ENCODE measurements at places on chromosomes 1 and 21. TPM values are rescaled to one million over a fixed set of nuclear protein-coding genes. Genes with fewer than 3 reads are reported as not detected.

Gene WLS
- total RNA-seq: 47.3 TPM

Gene S100B
- total RNA-seq: not detected

Gene CELF3
- total RNA-seq: not detected

Gene FAM3B
- total RNA-seq: not detected

Gene CLEC20A
- total RNA-seq: not detected

Gene DNTTIP2
- 26.7 TPM for total RNA-seq

Gene CAMK2N1
- total RNA-seq: 7.2 TPM

Gene SPRR5
- total RNA-seq: not detected

Gene MYOG
- total RNA-seq: not detected

Gene RHEX
- not detected for total RNA-seq

Gene LMX1A
- not detected for total RNA-seq

Gene C1QA
- total RNA-seq: not detected

Gene CBR1
- 314 TPM for total RNA-seq

Gene EGLN1
- 43.5 TPM for total RNA-seq

Gene NPPB
- 20.0 TPM for total RNA-seq

Gene PRAMEF20
- total RNA-seq: not detected

Gene CD48
- 0.05 TPM for total RNA-seq

Gene BLACAT1
- 0.15 TPM for total RNA-seq

Gene PDZK1
- total RNA-seq: 8.8 TPM

Gene KAZN
- total RNA-seq: 6.4 TPM

Gene GSTM5
- total RNA-seq: not detected

Gene PERM1
- 0.37 TPM for total RNA-seq

Gene SIM2
- 1.8 TPM for total RNA-seq

Gene HES2
- total RNA-seq: 0.47 TPM

Gene S100A13
- 206 TPM for total RNA-seq

Gene OR2M3
- total RNA-seq: not detected

Gene HHAT
- total RNA-seq: 4.2 TPM

Gene SPRR2A
- not detected for total RNA-seq

Gene LRIF1
- 38.1 TPM for total RNA-seq
